IMR-90 (cell line): ENCODE measurements at places on chromosomes 5 and 9. TPM values are rescaled to one million over a fixed set of nuclear protein-coding genes. Genes with fewer than 3 reads are reported as not detected.

DNA sequence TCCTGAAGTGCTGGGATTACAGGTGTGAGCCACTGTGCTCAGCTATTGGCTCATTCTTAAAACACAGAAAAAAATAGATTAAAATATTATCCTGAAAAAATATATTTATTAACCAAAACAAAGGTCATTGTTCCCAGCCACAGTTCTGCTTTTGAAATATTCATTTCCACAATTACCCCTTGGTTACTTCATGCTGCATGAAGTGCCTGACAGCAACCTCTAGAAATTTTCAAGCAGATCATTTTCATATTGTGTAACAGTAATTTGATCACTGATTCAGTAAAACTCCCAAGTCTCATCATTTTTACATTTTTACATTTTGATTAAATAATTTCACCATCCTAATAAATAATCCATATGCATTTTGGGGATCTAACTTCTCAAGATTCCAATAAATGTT, 18.8 kb upstream of the GNAQ start:
- no peak for DNase-seq

DNA sequence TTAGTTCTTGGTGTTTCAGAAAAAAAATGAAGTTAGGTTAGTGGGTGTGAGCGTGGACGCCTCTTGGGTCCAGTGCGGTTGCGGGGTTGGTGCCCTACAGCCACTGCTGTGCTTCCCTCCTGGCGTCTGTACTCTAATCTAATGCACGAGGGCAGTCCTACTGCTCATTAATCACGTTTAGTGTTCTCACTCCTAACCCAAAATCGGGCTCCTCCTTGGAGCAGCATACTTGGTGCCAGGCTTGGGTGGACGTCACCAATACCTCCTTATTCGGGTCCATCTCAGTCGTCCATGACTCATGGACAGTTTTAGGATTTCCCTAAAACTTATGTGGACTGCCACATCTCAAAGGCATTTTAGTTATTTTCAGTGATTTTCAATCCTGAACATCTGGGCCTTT, 41.6 kb downstream of the TRIO start:
- DNase-seq: peak; percentile 77

DNA sequence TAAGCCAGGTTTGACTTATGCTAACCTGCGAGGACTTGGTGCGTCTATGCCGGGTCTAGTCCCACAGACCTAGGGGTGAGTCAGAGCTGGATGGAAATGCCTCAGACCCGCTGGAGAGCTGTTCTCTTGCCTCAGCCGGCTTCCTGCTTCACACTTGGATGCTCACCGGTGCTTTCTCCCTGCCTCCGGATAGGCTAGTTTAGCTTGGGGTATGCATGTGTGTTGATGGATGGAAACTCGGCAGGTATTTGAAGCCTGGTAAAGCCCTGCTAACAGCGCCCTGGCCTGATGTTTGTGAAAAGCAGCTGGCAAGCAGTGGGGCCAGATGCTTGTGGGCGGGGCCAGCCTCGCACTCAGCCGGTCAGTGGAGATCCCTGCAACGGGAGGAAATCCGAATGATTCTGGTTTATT, 29.3 kb downstream of the PRRC2B start:
- DNase-seq: peak; percentile 91

GRCh38 chr5:43589310-43589709, 13.7 kb upstream of the NNT start:
- no peak for DNase-seq

- peak; percentile 85 for DNase-seq
Observed at GRCh38 chr9:110104261-110104809, 103.6 kb downstream of the C9orf152 start.

- DNase-seq: no peak
Observed at GRCh38 chr5:173660481-173661280, 44.2 kb upstream of the BOD1 start.

DNA sequence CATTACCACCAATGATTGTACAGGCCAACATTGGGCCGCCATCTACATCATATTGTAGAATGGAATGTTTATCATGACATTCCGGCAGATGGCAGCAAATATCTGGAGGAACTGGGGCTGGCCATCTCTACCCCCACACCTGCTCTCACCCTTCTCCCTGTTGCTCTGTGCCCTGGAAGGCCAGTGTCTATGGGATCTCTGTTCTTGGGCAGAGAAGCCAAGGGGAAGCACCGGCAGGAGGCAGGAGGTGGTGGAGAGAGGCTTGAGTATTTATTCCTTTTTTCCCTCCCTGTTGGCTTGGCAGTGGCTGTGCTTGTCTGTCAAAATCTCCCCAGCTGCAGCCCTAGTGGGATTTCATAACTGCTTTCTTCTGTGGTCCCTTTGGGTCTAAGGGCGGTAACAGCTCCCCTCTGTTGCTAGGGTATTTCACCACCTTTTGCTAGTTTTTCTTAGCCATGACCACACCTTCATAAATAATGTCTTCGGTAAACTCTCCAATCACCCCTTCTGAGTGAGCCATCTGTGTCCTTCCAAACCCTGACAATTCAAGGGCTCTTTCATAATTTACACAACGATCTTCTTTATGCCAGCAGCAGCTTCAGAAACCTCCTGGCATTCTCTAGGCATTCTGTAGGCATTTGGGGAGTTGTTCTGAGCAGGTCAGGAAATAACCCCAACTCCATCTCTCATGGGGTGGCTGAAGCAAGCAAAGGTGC, 225.8 kb downstream of the MELK start:
- no peak for DNase-seq

DNA sequence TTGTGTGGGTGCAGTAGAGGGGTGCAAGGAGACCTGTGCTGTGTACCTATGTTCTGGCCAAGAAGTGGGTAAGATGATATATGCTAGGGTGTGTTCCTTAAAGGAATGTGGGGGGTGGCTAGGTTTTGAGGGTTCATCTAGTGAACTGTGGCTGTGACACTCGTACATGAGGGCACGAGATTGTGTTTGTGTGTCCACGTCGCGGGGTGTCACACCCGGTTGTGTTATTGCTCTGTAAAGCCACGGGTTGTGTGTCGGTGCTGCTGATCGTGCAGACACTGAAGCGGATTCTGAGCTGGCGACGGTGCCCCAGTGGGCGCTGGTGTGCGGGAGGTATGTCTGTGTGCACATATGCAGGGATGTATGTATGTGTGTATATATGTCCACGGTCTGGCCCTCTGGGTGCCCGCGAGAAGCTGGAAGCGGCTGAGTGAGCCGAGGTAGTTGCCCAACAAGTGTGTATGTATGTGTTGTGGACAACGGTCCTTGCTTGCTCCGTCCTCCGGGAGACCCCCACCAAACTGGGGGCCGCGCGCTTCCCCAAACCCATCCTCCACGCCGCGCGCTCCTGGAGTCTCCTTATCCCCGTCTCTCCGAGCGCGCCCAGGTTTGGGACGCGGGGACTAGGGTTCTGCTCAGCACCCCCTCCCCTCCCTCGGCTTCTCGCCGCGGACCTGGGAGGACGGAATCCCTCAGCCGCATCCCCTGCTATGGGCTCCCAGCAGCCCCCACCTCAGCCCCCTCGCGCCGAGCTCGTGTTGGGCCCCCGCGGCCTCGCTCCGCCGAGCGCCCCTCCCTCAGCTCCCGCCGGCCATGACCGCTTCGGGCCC, 639 bp downstream of the PCDH1 start:
- no peak for DNase-seq

- peak; percentile 87 for DNase-seq
Observed at GRCh38 chr9:130107234-130107861, 53.6 kb downstream of the GPR107 start.

DNA sequence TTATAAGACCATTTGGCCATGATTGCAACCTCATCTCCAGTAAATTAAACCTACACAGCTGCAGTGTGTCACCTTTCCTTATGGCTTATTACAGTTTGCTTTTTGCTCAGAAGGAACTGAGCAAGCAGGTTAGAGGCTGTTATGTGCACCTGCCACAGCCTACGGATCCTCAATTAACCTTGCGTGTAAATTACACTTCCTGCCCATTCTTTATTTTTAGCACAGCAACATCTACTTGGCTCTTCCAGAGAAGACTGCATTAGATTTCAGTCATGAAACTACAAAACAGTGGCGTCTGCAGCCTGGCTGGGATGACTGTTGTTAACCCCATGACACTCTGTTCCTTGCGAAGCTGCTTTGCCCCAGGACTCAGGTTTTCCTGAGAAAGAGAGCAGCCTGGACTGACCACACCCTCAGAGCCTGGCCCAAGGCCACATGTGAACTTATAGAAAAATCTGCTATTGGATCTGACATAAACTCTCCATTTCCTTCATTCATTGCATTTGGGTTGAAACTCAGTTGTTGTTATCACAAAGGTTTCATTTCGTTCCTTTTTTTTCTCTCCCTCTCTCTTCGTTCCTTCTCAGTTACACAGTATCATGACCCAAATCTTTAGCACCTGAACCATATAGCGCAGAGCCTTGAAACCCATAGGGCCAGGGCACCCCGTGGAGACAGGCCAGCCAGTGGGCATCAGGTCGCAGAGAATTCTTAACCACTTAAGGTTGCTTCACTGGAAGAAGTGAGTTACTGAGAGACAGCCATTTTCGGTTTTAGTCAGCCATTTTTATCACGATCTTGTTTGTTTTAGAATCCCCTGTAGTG, 138.6 kb downstream of the PALM2AKAP2 start:
- DNase-seq: no peak

DNA sequence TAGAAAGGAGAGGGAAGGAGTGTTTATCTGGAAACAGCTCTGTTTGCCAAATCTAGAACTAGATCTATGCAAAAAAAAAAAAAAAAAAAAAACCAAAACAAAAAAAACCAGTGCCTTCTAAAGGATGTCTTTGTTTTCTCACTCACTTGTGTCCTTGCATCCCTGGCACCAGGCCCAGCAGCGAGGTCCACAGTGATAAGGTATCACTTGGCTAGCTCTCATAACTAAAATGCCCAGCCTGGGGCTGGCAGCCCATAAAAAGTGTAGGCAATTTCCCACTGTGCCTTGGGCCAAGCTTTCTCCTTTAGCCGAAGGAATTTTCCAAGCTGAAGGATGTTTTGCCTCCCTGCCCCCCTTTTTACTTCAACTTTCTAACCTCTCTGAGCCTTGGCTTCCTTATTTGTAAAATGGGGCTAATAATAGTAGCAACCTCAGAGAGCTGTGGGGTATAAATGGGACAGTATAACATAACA, 20.8 kb downstream of the RGS3 start:
- DNase-seq: peak; percentile 28

DNA sequence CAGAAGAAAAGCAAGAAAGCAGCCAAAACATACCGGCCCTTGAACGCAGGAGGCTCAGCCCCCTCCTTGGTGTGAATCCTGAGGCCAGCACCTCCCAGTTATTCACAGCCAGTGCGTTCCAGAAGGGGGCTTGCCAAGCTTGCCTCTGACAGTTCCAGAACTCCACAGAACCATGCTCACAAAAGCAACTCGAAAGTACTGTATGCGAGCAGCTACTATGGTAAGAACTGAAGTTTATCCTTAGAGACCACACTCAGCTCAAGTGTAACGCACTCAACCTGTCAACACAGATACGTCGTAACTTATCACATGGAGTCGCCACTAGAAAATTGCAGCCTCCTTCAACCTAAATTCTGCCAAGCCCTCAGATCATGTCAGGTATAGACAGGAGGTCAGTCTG, 1.4 kb downstream of the UBAC1 start:
- DNase-seq: no peak

Gene LEAP2
- polyA plus RNA-seq: 0.23 and 0.36 TPM in 2 replicates

Gene RLN1
- polyA plus RNA-seq: not detected in 2 replicates

Gene FOXD4L5
- not detected in 2 replicates for polyA plus RNA-seq

Gene LOX
- 662 and 737 TPM in 2 replicates for polyA plus RNA-seq

Gene ASPN
- polyA plus RNA-seq: 0.04 and 0.09 TPM in 2 replicates

Gene ZNF354B
- 4.7 and 6.7 TPM in 2 replicates for polyA plus RNA-seq

Gene PCDHGB4
- 10.0 TPM in 2 replicates for polyA plus RNA-seq
